Large intestine (tissue), 12 donors: ENCODE measurements at places on chromosomes 11 and 22. TPM values are rescaled to one million over a fixed set of nuclear protein-coding genes. Genes with fewer than 3 reads are reported as not detected.

FJX1 gene
- 3.5 TPM for polyA plus RNA-seq

SERPINH1 gene
- 154 TPM for polyA plus RNA-seq

KRTAP5-8 gene
- polyA plus RNA-seq: 0.09 TPM

DNA sequence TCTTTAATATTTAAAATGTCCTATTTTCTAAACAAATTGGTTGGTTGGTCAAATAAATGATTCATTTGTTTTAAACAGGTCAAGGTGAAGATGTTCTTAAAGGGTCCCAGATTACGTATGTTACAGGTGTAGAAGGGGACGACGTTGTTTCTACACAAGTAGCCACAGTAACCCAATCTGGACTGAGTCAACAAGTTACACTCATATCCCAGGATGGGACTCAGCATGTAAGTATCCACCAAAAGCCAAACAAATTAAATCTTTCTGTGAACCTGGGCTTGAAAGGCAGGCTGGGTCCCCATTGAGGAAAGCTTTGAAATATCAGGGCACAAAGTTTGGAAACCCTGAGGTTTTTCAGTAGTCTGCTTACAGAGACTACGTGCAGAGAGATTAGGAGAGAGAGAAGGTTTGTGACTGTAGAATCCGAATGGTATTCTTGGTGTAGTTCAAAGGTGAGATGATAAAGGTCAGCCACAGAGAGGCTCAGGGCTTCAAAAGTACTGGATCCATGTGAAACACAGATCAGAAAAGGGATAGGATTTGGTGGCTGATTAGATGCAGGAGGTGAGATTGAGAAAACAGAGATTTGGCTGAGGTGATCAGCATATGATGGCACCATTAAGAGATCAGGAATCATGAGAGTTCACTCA is 51.7 kb downstream of the ZNF143 start:
- peaks cover 34% of the 10 kb centered on the region for H3K36me3 ChIP-seq
- peaks cover 28% of the 10 kb centered on the region for H3K4me1 ChIP-seq
- peak; percentile 22 for DNase-seq
- peak overlapping the region; percentile 59 for H3K27ac ChIP-seq
- no peaks in the 10 kb centered on the region for H3K27me3 ChIP-seq

DNA sequence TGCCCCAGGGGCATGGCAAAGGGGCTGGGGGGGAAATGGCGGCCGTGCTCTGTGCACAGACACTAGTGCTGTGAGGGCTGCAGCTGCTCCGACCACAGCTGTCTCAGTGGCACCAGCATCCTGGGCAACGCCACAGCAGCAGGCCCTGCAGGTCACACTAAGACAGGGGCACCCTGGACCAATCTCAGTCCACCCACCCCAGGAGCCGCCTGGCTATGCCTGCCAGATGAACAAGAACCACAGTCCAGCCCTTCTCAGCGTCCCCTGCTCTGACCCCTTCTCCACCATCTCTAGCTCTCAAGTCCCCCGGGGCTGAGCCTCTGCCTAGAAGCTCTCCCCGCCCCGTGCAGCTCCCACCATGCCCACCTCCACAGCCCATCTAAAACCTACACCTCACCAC is 16.5 kb downstream of the TUBGCP6 start:
- H3K27me3 ChIP-seq: no peaks in the 10 kb centered on the region
- no peak overlapping the region for H3K4me3 ChIP-seq
- peaks cover 4% of the 10 kb centered on the region for H3K4me1 ChIP-seq
- no peak for DNase-seq
- H3K36me3 ChIP-seq: peaks cover 59% of the 10 kb centered on the region

DNA sequence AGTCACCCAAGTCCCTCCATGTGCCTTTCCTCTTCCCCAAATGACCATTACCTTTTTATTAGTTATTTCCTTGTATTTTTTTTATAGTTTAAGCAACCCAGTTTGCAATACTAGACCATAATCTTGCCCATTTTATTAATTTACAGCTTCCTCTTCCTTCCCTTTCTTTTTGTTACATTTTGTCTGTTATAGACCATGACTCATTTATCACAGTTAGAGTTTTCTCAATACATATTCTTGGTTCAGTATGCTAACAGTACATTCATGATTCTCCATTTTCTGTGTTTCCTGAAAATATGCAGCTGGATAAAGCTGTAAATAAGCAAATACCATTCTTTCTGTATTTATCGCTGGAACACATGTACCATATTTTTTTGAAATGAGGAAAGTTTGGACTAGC is 376.7 kb upstream of the RAG2 start:
- H3K27ac ChIP-seq: no peak overlapping the region
- H3K4me1 ChIP-seq: no peaks in the 10 kb centered on the region
- no peaks in the 10 kb centered on the region for H3K27me3 ChIP-seq
- no peak for DNase-seq
- H3K4me3 ChIP-seq: no peak overlapping the region

GRCh38 chr22:36286096-36286957 is 33.4 kb downstream of the APOL1 start:
- peaks cover 81% of the 10 kb centered on the region for H3K36me3 ChIP-seq
- H3K27ac ChIP-seq: no peak overlapping the region
- no peaks in the 10 kb centered on the region for H3K27me3 ChIP-seq
- H3K4me1 ChIP-seq: no peaks in the 10 kb centered on the region

DNA sequence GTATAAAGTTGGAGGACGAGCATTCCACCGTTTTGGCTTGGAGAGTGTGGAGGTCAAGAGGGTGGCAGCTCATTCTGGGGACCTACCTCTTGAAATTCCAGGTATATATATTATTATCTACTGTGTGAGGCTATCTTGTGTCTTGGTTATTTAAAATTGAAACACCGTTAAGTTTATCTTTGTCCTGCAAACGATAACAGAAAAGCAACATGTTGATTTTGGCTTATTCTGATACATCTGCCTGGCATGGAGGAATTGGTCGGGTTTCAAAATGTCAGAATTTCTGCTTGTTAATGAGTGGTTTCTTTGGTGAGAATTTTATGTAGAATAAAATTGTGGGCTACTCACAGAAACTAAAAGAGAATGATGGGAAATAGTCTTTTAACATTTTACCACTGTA is 54.4 kb downstream of the SVIP start:
- no peak overlapping the region for H3K27ac ChIP-seq
- DNase-seq: no peak
- H3K4me1 ChIP-seq: no peaks in the 10 kb centered on the region
- H3K27me3 ChIP-seq: no peaks in the 10 kb centered on the region
- no peaks in the 10 kb centered on the region for H3K36me3 ChIP-seq

TRIM49 gene
- not detected for polyA plus RNA-seq

GRCh38 chr11:22556381-22556780 is 69.2 kb downstream of the FANCF start:
- no peak for DNase-seq
- no peaks in the 10 kb centered on the region for H3K27me3 ChIP-seq
- H3K36me3 ChIP-seq: no peaks in the 10 kb centered on the region

DNA sequence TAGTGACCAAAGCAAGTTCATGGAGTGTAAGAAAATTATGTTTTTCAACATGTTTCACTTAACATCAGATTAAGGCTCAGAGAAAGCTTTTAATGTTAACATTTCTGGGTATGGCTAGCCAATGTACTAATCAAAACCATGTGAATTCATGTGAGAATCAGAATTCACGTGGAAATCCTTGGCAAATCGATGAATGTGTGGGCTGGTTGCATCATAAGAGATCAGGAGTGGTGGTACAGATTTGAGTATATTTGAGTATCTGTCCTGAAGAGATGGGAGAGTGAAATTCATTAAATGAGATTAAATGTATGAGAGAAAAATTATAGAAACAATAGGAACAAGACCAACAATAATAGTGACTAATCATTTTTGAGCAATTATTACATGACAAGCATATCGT is 638.6 kb upstream of the ANO5 start:
- H3K36me3 ChIP-seq: no peaks in the 10 kb centered on the region
- H3K27me3 ChIP-seq: no peaks in the 10 kb centered on the region
- DNase-seq: no peak
- peaks cover 10% of the 10 kb centered on the region for H3K4me1 ChIP-seq

DNA sequence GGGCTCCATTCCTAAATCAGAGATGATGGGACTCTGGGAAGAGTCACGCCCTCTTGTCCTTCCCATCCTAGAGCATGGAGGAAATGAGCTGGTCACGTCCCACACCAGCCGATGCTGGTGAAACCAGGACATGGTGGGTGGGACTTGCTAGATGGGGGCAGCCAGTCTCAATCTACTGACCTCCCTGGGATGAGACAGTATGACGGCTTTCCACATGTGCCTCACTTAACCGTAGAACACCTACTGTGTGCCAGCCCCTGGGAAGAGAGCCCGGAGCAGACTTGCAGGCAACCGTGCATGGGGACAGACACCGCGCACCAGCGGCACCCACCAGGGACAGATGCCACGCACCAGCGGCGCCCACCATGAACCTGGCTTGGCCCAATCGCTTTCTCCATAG is 3.8 kb downstream of the OSBPL5 start:
- no peaks in the 10 kb centered on the region for H3K27me3 ChIP-seq
- H3K36me3 ChIP-seq: peaks cover 2% of the 10 kb centered on the region
- no peak overlapping the region for H3K4me3 ChIP-seq
- H3K27ac ChIP-seq: no peak overlapping the region
- H3K4me1 ChIP-seq: peaks cover 37% of the 10 kb centered on the region
- no peak for DNase-seq

- no peaks in the 10 kb centered on the region for H3K36me3 ChIP-seq
- H3K4me3 ChIP-seq: no peak overlapping the region
- H3K27me3 ChIP-seq: peaks cover under 1% of the 10 kb centered on the region
- no peak for DNase-seq
- no peak overlapping the region for H3K27ac ChIP-seq
These were observed 5.0 kb downstream of the HEPACAM start for GRCh38 chr11:124930799-124931198.

- no peak overlapping the region for H3K4me3 ChIP-seq
- peaks cover 26% of the 10 kb centered on the region for H3K36me3 ChIP-seq
- H3K27me3 ChIP-seq: no peaks in the 10 kb centered on the region
- H3K27ac ChIP-seq: peak overlapping the region; percentile 25
These were observed 20.7 kb downstream of the PLEKHA7 start for GRCh38 chr11:16993495-16993894.

DNA sequence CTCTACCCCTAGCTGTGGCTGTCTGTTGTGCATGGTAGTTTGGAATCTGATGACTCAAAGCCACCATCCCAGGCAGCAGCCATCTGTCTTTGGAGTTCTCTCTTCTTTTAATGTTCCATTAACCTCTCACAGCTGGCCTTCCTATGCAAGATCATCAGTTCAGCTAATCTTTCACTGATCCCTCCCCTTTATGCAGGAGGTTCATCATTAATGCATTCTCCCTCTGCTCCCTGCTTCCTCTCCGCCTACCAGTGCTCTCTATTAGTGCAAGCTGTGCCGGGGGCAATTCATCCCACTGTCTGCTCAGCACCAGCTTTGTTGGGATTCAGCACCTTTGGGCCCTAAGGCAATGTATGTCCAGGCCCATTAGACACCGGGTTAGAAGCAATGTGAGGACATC is 413.0 kb upstream of the LRRC4C start:
- H3K27me3 ChIP-seq: no peaks in the 10 kb centered on the region
- H3K4me3 ChIP-seq: no peak overlapping the region
- H3K36me3 ChIP-seq: no peaks in the 10 kb centered on the region
- no peaks in the 10 kb centered on the region for H3K4me1 ChIP-seq
- H3K27ac ChIP-seq: no peak overlapping the region

GRCh38 chr11:46827995-46828394 is 18.1 kb downstream of the CKAP5 start:
- H3K4me3 ChIP-seq: no peak overlapping the region
- no peaks in the 10 kb centered on the region for H3K27me3 ChIP-seq
- no peaks in the 10 kb centered on the region for H3K36me3 ChIP-seq

DNA sequence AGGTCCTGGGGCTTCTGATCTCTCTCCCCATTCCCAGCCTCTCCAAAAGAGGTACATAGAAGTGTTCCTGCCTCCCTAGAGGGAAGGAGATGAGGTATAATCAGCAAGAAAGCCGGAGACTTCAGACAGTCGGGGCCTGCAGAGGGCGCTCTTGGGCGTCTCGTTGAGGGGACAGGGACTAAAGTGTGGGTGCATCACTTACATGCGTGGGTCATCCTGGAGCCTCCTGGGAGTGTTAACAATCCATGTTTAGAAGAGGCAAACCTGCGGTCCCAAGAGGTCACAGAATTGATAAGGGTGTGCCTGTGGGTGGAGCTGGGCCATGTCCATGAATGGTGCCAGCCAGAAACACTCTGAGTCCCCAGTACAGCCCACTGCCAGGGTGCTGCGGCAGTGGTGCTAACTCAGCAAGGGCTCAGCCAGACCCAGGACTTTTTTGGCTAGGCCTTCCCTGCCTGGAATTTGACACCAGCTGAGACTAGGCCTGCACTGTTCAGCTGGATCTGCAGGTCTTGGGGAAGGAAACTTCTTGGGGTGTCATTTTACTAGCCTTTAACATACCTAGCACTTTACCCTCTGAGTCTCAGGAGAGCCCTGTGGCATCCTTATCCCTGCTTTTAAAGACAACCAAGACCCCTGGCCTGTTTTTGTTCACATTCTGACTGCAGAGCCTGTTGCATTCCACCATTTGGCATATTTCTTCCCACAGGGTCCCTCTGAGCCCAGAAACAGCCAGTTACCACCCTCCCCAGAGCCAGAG is 5.5 kb downstream of the YDJC start:
- no peaks in the 10 kb centered on the region for H3K27me3 ChIP-seq
- peaks cover 8% of the 10 kb centered on the region for H3K4me1 ChIP-seq
- DNase-seq: no peak
- no peak overlapping the region for H3K4me3 ChIP-seq

GRCh38 chr11:4164884-4165590 is 70.4 kb downstream of the RRM1 start:
- H3K36me3 ChIP-seq: no peaks in the 10 kb centered on the region
- no peaks in the 10 kb centered on the region for H3K4me1 ChIP-seq
- H3K27ac ChIP-seq: no peak overlapping the region
- no peak for DNase-seq

DNA sequence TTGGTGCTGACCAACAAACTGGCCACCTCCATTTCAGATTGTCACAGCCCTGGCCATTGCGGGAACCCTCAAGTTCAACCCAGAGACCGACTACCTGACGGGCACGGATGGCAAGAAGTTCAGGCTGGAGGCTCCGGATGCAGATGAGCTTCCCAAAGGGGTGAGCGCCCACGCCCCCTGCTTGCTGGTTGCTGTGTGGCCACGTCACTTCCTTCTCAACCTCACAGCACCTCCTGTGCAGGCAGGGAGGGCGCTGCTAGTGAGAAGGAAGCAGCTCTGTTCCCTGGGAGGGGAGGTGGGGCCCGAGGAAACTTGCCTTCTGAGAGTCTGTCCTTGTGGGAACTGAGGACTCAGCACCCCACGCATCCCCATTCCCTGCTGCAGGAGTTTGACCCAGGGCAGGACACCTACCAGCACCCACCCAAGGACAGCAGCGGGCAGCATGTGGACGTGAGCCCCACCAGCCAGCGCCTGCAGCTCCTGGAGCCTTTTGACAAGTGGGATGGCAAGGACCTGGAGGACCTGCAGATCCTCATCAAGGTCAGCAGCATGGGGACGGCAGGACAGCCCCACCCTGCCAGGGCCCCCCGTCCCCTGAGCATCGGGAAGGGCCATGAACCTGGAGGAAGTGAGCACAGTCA is 19.3 kb downstream of the POLR3H start:
- H3K4me3 ChIP-seq: no peak overlapping the region
- no peak for DNase-seq
- peaks cover 86% of the 10 kb centered on the region for H3K36me3 ChIP-seq
- H3K27ac ChIP-seq: peak overlapping the region; percentile 32
- no peaks in the 10 kb centered on the region for H3K4me1 ChIP-seq

TANGO2 gene
- 16.5 TPM for polyA plus RNA-seq
